Epithelial cell of proximal tubule (primary cell): ENCODE measurements at places on chromosomes 11 and 22. TPM values are rescaled to one million over a fixed set of nuclear protein-coding genes. Genes with fewer than 3 reads are reported as not detected.

Gene PHLDA2
- total RNA-seq = 63.1 and 97.2 TPM in 2 replicates

Gene KIRREL3
- total RNA-seq = 3.8 and 5.1 TPM in 2 replicates

DNA sequence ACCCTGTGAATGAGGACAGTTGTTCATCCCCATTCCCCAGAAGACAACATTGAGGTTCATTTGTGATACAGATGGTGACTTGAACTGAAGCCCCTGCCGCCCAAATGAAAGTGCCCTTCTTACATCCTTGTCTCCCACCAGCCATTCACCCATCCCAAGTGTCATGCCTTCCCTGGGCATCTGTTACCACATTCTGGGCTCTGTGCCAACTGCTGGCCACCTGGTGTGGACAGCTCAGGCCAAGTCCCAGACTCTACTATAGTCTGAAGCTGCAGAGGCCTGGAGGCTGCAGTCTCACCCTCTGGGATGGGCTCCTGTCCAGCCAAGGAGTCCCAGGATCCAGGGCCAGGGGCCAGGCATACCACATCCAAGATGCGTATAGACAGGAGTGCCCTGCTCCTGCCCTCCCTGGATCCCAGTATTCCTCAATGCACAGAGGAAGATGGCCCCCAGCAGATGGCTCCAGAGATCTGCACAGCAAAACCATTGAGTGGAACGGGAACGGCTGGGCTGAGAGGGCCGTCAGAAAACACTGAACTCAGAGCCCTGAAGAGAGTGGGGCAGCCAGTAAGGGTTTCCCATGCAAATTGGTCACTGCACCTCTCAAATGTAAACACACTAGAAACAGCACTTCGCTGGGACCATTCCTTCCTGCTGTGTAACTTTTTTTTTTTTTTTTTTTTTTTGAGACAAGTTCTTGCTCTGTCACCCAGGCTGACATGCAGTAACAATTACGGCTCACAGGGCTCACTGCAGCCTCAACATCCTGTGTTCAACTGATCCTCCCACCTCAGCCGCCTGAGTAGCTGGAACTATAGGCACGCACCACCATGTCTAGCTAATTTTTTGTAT, 22.8 kb downstream of the ARRB1 start:
- DNase-seq = no peak

Gene NRIP3
- 14.5 and 22.8 TPM in 2 replicates for total RNA-seq

- no peak for DNase-seq
Observed at GRCh38 chr11:104073950-104074705, 37.7 kb downstream of the DDI1 start.

GRCh38 chr11:33900159-33900840, 8.4 kb upstream of the LMO2 start:
- DNase-seq = no peak

Gene RIC3
- 0.92 and 1.6 TPM in 2 replicates for total RNA-seq

GRCh38 chr11:92740276-92740675, 229.2 kb upstream of the MTNR1B start:
- no peak for DNase-seq

GRCh38 chr11:7892840-7893254, 38.2 kb downstream of the OR10A6 start:
- DNase-seq = no peak

DNA sequence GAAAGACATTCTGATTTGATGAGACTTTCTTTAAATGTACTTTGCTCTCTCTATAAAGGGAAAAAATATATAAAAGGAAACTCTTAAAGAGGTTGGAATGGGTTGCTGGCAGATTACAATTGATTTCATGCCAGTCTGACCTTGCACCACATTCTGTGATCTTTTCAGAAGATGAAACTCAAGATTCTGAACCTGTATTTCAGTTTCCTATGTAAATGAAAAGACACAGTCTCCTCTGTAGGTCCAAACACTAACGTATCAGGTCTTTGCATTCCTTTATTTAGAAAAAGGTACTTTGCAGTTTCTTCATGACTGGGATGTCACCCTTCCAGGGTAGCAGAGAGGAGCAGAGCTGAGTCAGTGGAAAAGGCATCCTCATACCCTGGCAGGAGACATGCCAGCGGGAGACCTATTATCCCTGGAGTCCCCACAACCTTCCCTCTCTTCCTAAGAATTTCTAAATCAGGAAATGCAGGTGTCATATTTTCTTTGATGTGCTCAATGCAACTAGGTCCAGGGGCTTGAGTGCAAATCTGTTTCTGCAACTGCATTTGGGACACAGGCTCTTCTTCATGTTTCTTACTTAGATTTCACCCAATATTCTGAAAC, 282.6 kb downstream of the CADM1 start:
- no peak for DNase-seq

Gene GLYATL1
- total RNA-seq = 1.7 and 5.0 TPM in 2 replicates

Gene DEPDC7
- 2.2 and 2.5 TPM in 2 replicates for total RNA-seq

Gene SMCO4
- 20.0 and 48.1 TPM in 2 replicates for total RNA-seq

Gene NXPE4
- total RNA-seq = not detected in 2 replicates

Gene RASL10A
- total RNA-seq = 0.12 TPM in 1 of 2 replicates, not detected in the other

Gene ANKK1
- total RNA-seq = 0.17 TPM in 1 of 2 replicates, not detected in the other

- DNase-seq = no peak
Observed at GRCh38 chr11:61011950-61012736, 40.7 kb downstream of the CD6 start.

DNA sequence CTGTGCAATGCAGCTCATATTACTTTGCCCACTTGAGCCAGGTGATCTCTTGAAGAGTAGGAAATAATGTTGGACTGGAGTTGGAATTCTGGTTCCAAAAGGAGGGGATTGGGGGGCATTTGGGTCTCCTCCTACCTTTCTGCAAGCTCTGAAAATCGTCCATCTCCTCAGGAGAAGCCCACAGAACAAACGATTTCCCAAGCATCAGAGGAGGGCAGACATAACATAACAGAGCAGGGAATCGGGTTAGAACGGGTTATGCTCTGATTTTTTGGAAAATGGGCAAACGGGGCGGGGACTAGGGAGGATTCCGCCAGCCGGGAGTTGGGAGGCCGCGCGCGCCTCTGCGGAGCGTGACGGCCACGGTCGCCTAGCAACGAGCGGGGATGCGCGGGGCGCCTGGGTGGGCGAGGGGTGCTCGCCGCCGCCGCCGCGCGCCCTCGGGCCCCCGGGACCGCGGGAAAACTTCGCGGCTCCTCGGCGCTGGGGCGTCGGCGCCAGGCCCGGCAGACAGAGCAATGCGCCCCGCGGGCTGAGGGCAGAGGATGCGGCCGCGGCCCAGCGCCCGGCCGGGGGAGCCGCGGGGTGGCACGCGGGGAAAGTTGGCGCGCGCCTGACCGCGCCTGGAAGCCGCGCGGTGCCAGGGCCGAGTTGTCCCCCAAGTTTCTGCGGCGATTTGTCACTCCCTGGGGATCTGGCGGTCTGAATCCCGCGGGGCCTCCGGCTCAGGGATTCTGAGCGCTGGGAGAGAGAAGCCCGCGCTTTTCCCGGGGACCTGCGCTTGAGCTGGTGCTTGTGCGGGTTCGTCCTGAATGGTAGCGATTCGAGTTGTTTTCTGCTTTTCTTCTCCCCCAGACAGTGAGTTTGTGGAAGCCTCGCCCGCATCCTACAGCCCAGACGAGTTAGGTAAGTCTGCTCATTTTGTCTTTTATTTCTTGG, 27.8 kb upstream of the AMOTL1 start:
- no peak for DNase-seq

DNA sequence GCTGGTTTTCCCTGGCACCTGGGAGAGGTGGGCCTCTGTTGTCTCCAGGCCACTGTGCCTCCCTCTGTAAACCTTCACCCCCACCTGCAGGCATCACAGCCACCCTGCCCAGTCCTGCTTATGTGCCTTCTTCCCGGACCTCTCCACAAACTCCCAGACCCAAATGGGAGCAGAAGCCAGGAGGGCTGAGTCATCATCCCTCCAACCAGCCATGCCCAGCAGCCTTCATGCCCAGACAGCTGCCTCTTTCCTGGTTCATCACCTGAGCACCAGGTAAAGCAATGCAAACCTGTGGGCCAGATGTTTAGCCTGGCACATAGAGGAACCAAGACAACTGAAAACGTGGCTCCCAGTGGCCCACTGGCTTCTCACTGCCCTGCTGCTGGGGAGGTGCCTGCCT, 2.1 kb upstream of the TMPRSS4 start:
- DNase-seq = no peak

GRCh38 chr11:18706330-18707243, 8.0 kb downstream of the TMEM86A start:
- no peak for DNase-seq

- DNase-seq = no peak
Observed at GRCh38 chr11:132981131-132981956, 551.0 kb downstream of the OPCML start.

Gene APOL3
- total RNA-seq = 2.1 and 4.8 TPM in 2 replicates

DNA sequence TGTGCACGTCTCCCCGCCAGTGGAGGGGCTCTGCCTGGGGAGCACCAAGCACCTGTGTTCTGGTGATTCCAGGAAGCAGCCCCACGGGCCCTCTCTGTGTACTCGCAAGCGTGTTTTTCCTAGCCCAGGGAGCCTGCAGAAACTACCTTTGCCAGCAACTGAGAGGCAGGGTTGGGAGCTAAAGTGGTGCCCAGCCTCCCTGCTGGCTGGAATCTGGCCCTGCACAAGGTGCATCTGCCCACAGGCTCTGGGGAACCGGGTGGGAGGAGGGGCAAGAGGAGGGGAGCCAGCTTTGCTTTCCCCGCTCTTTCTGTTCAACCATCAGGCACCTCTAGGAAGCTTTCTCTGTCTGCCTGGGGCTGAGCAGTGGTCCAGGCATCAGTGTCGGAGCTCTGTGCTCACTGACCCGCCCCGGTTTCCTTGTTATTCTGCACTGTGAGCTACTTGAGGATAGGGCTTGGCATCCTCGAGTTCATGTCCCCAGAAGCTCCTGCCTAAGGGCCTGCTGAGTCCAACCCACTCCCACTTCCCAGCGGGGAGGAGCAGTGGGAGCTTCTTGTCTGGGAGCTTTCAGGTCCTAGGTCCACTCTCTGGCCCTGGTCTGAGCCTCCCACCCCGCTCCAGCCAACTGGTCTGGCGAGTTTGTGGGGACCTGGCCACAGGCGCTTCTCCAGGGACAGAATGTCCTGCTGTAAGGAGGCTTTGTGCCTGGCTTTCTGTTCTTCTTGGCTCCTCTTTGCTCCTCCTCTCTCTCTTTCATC, 14.9 kb downstream of the DAGLA start:
- DNase-seq = no peak

DNA sequence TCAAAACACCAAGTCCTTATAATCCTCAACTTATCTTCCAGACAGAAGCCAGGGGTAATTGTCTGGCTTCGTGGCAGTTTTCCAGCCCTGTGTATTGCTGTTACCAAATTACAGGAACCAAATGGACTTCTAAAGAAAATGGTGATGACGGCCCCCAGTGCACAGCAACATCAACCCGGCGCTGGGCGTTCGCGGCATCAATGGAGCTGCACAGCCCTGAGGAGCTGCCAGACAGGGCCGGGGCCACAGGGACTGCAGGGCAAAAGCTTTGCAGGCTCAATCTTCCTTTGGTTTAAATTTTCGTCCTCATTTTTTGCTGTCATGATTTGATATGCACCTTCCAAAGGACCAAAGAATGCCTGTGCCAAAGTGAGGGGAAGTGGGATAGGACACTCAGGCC, 292.5 kb downstream of the BRD1 start:
- DNase-seq = no peak

DNA sequence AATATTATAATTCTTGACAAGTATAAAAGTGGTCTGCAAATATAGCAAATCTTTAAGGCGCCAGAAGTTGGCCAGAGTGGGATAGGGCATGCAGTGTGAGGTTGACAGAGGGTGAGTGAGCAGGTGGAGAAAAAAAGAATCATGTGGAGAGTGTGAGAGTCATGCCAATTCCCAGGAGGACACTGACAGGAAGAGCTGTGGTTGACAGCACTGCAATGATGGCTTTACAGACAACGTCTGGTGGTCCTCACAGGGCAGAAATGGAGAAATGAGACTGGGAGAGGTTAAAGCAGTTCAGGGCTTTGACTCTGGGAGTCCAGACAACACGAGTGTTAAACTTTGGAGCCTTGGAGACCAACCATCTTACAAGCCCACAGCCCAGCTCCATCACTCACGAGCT, 34.9 kb downstream of the SERPIND1 start:
- DNase-seq = no peak

DNA sequence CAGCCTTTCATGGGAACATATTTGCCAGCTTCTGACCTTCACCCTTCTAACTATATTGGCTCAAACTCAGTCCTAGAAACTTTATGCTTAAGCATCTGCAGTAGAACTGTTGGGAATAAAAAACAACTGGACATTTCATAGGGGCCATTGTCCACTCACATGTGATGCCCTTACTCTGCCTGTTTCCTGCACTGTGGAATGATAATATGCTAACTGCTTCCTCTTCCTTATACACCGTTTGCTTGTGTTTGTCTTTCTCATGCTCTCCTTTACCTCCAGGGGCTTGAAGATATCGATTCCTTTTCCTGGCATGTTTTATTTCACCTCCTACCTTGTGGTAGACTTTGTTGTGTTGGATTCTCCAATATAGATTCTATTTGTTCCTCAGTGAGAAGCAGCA, 333.0 kb upstream of the DDI1 start:
- DNase-seq = no peak

DNA sequence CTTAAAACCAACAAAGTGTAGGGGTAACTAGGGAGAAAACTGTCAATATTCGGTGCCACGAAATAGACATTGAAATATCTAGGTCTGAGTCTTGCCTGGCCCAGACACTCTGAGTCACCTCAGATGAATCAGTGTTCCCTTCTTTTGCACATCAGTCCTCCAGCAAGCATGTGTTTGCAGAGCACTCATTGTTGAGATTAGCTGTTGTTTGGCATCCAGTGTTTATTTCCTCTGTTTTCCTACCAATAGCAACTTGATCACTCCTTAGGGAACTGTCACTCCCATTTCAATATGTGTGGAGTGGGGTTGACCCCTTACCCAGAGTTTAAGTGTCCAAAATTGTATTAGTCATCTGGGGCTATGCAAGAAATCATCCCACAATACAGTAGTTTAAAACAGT, 4.7 kb upstream of the ASCC2 start:
- DNase-seq = peak; percentile 69

GRCh38 chr11:2590131-2590964, 109.4 kb downstream of the KCNQ1OT1 start:
- no peak for DNase-seq

- DNase-seq = no peak
Observed at GRCh38 chr11:134124660-134125451, 56.0 kb downstream of the JAM3 start.

GRCh38 chr22:39144101-39144767, 8.2 kb downstream of the CBX7 start:
- DNase-seq = no peak

Gene SLC22A12
- total RNA-seq = not detected in 2 replicates

GRCh38 chr22:27514601-27515523, 286.7 kb downstream of the MN1 start:
- DNase-seq = no peak
